ENCODE measurements at places on chromosomes 2 and 18. TPM values are rescaled to one million over a fixed set of nuclear protein-coding genes. Genes with fewer than 3 reads are reported as not detected.

DNA sequence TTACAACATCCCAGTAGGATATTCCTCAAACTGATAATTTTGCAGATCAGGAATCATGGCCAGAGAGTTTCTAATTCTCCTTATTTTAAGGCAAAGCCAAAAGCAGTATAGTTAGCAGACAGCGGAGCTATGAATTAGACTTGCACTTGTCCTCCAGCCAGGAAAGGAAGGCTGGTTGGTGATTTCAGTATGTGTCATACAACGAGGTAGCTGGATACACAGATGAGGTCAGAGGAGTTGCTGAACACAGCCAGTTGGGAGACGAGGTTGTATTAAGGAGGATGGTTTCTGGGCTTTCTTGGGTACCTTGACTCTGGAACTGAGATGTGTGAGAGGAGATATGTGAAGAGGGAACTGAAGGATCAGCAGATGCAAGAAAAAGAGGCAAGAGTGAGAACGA, 185.2 kb downstream of the SOX11 start:
- DNase-seq, result no peak

GRCh38 chr2:238695538-238695937, 152.3 kb upstream of the TWIST2 start:
- DNase-seq, result no peak

GRCh38 chr2:42128721-42129486, 40.2 kb upstream of the EML4 start:
- DNase-seq, result no peak

DNA sequence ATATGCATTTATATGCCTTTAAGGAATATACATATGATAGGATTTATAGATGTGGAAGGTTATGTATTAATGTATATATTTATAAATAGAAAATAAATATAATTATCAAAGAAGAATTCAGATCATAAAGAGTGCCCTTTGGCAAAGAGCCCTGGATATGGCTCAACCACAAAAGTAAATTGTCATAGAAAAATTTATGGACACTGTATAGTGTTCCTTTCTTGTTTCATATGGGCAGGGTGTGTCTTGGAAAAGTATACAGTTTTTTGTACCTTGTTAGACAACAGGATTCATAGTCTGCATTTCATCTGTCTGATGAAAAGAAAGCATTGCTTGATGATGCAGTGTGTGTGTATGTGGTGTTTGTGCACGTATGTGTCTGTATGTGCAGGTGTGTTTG, 2.9 kb downstream of the UGT1A7 start:
- DNase-seq, result no peak

DNA sequence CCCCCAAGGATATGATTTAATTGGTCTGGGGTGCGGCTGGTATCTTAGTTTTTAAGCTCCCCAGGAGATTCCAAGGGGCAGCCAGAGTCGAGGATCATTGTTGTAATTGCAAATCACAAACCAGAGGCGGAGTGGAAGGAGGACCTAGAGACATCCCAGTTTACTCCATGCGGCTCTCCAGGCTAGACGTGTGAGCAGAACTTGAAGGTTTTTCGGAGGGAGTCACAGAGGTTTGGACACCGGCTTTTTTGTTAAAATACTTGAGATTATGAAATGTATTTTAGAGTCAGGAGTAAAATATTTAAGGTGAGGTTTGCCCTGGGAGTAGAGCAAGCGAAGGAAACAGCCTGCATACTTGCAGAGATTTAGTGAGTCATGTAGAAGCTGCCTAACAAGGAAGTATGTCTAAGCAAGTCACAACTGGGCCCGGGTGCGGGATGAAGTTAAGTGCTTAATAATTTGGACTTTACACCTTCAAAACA, 39.5 kb downstream of the TGOLN2 start:
- no peak for DNase-seq

DNA sequence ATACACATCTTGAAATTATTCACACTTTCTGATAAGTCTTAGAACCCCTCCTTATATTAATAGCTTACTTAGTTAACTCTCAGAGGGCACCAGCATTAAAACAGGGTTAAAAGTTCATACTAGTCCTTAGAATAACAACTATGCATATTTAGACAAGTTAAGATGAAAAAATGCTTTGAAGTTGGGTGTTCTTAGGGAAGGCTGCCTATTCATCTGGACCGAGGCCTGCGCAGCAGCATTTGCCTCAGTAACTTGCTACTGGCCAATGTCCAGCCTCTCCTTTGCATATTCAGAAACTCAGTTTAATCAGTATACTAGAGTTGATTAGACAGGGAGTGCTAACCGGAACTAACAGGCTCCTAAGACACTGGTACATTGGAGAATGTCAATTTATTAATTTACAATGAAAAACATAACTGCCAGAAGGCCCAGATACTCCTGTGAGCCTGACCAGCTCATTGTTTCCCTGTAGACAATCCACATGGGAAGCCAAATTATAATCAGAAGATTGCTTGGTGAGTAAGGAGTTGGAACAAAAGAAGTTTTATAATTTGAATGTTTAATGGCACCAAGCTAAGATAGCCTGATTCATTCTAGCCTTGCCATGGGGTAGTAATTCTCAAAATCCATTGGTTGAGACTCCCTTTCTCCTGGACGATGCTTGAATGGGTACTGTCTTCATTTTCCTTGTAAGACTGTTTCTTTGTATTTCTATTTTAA, 48.9 kb downstream of the DYNC1I2 start:
- no peak for DNase-seq

- DNase-seq, result no peak
Measured at GRCh38 chr2:177056481-177056929, 156.1 kb upstream of the HNRNPA3 start.

DNA sequence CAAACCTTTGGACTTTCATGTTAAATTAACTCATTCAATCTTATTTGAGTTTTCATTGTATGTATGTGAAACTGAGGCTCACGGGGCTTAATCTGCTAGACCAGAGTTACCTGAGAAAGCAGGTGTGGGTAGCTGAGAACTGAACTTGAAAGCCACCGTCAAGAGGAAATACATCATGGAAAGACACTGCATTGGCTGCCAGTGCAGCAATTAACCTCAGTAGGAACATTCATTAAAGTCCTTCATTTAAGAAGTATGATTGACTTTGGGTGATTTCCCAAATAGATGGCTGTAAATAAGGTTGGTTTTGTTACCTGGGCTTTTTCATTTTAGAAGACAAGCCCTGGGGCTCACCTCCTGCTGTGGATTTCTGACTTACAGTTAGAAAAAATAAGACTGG, 36.5 kb upstream of the MGAT5 start:
- DNase-seq, result no peak

DNA sequence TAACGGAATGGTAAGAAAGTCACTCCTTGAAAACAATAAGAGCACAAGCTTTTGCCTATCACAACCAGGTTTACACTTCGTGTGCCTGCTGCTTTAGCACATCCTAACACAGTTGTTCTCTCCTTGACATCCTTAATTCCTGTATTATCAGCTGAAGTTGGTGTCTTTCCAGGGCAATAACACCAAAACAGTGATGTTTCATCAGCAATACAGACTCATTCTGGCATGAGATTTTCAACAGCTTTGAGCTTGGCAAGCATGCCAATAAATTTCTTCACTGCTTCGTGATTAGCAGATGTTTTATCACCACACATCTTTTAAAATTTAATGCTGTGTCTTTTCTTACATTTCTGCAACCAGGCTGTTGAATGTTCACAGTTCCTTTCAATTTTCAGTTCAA, 148.4 kb downstream of the EIPR1 start:
- no peak for DNase-seq

Gene C2orf78
- total RNA-seq, result not detected

Gene KCNJ13
- 0.89 TPM for total RNA-seq

DNA sequence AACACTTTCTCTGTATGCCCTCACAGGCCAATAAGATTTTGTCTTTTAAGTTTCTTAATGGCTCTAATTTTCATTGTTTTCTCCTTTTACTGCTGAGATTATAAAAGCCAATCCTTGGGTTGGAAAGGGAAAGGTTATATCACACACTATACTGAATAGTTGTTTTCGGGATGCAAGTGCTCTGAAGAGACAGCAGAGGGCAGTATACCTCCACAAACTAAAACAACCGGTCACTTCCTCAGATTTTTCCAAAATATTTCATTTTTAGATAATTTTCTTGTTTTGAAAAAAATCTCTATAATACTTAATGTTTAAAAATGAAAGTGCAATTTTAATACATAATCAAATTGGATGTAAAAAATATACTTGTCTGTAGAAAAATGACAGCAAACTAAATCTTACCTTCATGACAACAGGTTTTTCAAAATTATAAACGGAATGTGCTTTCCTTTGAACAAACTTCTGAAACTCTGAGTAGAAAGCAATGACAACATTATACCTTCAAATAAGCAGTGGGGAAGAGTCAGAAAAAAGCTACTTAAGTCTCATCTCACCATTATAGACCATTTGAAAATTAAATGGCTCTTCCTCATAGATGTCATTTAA, 82.7 kb downstream of the ORC4 start:
- no peak for DNase-seq

DNA sequence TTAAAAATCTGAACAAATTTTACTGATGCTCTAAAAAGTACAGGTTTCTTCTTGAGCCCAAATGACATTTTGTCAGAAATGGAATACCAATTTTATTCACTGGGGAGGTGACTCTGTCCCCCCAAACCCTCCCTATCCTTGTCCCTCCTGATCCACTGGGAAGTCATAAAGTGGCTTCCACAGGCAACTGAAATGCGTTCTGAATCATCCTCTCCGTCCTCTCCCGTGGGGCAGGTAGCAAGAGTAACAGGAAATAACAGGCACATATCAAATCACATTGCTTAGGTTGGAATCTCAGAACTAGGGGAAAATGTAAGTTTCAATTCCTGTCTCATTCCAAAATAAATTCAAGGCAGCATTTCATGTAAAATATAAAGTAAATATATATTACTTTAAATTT, 44.5 kb downstream of the MYL12B start:
- DNase-seq, result no peak

GRCh38 chr2:31197166-31197565, 20.1 kb downstream of the CAPN14 start:
- no peak for DNase-seq

DNA sequence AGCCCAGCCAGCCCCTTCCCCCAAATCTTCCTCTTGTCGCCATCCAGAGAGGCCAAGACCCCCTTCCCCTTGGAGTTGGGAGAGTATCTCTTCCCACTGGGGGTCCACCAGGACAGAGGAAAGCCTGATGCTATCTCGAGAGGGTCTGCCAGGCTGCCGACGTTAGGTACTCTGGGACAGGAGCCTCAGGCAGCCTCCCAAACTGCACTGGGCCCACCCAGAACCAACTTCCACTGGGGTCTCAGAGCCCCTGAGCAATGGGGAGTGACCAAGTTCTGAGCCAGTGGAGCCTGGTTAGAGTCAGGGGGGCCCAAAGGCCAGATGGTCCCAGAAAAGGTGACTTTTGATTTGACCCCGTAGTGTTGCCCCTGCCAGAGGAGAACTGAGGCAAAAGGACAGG, 189.1 kb downstream of the INHBB start:
- DNase-seq, result no peak

Gene TRIM43
- total RNA-seq, result not detected

DNA sequence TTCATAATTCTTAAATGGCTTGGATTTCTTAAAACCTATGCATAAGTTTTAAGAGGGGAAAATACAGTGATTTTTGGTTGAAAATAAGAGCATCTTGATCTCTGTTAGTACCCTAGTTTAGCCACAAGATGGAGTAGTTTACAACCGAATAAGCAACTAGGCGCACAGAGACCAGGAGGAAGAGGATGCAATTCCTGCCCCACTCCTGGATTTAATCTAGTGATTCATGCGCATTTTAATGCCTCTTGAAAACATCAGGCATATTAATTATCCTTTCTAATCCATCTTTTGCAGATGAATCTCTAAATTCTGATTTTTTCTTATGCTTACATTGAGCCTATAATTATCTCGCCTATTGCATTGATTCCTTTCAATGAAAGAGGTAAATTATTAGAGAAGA, 76.7 kb downstream of the MRPS9 start:
- DNase-seq, result no peak

DNA sequence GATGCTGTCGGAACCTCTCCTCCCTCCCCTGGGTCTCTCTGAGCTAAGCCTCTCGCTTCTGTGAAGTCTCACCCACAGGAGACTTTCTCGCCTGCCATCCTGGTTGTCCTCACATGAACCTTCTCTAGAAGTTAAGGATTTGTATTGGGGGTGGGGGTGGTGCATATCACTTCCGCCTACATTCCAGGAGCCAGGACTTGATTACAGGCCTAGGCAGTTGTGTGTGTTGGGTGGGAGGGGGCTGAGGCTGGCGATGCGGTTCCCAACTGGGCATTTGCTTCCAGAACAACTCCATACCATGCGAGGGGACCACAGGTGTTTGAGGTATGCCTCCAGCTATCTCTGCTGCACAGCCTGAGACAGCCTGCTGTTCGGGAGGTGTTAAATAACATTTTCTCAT, 56.8 kb upstream of the MGAT4A start:
- no peak for DNase-seq

DNA sequence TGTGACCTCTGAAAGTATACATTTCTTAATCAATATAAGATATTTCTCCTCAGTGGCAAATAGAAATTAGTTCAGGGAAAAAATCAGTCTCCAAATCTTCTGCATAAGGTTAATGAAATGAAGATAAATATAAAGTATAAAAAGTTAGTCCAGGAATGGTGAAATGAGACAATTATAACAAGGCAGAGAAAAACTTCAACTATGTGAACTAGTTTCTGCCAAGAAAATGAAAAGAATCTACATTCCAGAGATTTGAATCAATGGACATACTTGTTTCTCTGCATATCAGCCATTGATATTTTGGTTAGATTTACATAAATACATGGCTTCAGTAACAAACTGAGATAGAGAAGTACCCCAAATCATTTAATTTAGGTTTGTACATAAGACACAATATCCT, 249.0 kb downstream of the EXOC6B start:
- DNase-seq, result no peak

DNA sequence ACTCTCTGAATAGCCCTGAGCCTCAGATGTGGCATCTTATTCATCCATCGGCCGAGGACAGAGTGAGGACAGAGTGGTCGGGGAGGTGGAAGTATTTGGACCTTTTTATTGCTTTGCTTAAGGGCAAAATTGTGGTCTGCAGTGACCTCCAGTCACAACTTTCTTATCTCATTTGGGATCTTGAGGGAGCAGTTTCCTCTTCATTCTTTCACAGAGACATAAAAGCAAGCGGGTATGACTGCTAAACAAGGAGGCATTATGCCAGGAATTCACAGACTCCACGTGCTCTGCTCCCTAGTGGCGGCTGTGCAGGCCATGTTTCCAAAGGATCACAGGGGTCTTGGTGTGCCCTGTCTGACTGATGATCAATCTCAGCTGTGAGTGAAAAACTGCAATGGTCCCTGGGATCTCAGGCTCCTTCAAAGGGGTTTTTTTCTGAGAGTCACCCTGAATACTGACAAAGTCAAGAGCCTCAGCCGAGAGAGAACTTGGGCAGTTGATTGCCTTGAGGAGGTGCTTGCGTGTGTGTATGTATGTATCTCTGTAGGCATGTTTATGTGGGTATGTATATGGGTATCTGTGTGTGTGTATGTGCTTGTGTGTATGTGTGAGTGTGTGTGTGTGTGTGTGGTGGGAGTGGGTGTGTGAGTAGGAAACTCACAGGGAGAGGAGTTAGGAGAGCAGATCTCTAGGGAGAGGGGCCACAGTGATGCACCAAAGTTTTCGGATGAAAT, 47.7 kb downstream of the RAPGEF4 start:
- DNase-seq, result no peak

GRCh38 chr2:204258890-204259289, 286.4 kb upstream of the PARD3B start:
- DNase-seq, result no peak
